MM.1S (cell line): ENCODE measurements at places on chromosomes 5 and 9.

DNA sequence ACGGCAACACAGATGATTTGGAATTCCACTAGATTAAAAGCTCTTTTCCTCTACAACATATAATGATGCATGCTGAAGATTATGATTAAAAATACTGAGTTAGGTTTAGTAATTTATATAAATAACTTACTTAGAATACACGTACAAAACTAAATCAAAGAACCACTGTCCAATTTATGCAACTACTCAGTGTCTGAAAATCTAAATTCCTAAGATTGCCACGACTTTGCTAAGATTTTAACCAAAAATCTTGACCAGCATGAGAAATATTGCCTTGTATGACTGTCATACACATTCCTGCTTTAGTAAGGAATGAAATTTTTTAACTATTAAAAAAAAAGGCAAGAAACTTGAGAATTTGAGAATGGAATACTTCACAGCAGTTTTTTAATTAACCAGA lies 292.4 kb downstream of the ZNF608 start:
- H3K27me3 ChIP-seq, result no peaks in the 10 kb centered on the region
- H3K36me3 ChIP-seq, result no peaks in the 10 kb centered on the region
- H3K4me3 ChIP-seq, result no peak overlapping the region

- no peak overlapping the region for H3K27ac ChIP-seq
- H3K4me3 ChIP-seq, result no peak overlapping the region
- no peaks in the 10 kb centered on the region for H3K4me1 ChIP-seq
- H3K36me3 ChIP-seq, result no peaks in the 10 kb centered on the region
- no peaks in the 10 kb centered on the region for H3K27me3 ChIP-seq
Observed at GRCh38 chr9:88544245-88544644, 9.3 kb downstream of the NXNL2 start.

DNA sequence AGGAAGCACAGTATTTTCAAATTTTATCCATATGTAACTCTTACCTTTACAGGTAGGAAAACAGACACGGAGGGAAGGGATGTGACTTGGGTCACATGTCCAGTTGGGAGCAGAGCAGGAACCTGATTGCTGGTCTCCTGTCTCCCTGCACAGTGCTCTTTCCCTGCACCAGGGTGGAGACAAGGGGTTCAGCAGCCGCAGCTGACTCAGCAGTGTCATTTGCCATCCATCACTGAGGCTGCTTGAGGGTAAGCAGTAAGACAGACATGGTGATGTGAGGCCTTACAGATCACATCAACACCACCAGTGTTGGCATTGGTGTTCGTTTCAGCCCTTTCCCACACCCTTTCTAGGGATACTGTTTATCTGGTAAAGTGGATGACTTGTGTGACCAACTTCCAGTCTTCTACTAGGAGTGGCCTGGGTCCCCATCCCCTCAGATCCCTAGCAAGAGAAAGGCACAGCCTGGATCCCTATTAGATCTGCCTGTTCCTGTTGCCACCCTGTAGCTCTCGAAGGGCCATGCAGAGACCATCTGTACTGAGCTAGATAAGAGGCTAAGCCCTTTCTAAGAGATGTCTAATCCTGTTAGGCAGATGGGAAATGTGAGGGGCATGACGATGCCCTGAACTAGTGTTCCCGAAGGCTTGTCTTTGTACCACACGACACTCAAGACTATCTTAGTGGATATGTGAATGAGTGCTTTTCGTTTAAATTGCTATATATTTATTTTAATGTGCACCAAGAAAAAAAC lies 29.1 kb downstream of the FRMPD1 start:
- no peak overlapping the region for H3K27ac ChIP-seq
- DNase-seq, result no peak
- no peak overlapping the region for H3K4me3 ChIP-seq
- no peaks in the 10 kb centered on the region for H3K36me3 ChIP-seq
- H3K4me1 ChIP-seq, result no peaks in the 10 kb centered on the region
- no peaks in the 10 kb centered on the region; the same call in 1 of the 2 replicates for H3K27me3 ChIP-seq

- H3K27ac ChIP-seq, result no peak overlapping the region
- DNase-seq, result no peak
- H3K4me3 ChIP-seq, result no peak overlapping the region
- no peaks in the 10 kb centered on the region for H3K27me3 ChIP-seq
Observed at GRCh38 chr5:145554399-145554798, 280.7 kb downstream of the PRELID2 start.

- H3K4me3 ChIP-seq, result no peak overlapping the region
- H3K27ac ChIP-seq, result no peak overlapping the region
- no peak for DNase-seq
- no peaks in the 10 kb centered on the region for H3K27me3 ChIP-seq
- H3K4me1 ChIP-seq, result peaks cover 9% of the 10 kb centered on the region
Observed at GRCh38 chr9:36006549-36007315, 30.0 kb upstream of the RECK start.

DNA sequence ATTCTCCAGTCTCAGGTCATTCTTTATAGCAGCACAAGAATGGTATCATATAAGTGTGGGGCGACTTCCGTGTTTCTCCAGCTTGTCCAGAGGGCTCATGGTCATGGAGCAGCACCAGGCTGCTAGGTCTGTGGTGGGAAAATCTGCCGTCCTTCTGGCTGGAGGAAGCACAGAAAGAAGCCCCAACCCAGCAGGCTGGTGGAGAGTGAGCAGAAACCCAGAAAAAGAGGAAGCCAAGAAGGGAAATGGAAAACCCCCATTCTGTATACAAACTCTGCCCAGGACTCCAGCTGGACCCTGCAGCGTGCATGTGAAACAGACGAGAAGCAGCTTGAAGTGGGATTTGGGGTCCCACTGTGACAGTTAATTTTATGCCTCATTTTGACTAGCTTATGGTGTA lies 34.3 kb upstream of the OLFM1 start:
- no peak overlapping the region for H3K4me3 ChIP-seq
- no peak overlapping the region for H3K27ac ChIP-seq

DNA sequence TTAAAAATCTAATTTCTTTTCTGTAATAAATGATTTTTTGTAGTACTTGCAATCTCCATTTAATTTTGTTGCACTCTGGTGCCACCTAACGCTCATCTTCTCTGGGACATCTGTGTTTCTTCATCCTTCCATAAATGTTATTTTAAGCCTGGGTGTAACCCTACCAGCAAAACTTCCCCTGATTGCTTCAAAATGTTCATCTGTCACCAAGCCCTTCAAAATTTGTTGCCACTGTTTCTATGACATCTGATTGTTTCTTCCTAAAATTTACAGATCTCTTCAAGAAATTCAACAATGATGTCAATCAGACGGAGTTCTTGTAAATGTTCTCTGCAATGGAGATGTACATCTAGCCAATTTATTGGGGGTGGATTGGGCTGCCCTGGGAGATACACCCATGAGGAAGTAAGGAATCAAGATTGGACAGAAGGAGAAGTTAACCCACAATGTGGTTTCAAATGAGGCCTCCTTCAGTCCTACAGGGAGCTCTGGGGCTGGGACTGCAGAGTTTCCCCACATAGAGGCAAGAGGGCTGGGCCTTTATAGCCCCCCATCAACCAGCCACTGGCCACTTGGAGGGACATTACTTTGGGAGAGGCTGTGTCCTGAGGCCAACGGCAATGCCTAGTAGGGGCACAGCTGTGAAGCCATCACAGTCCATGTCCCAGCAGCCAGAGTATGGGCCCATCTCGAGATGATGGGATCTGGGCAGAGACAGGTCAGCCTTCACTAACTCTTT lies 23.3 kb downstream of the MCTP1 start:
- no peak overlapping the region for H3K27ac ChIP-seq
- no peaks in the 10 kb centered on the region for H3K27me3 ChIP-seq
- no peaks in the 10 kb centered on the region for H3K4me1 ChIP-seq
- H3K36me3 ChIP-seq, result no peaks in the 10 kb centered on the region
- no peak overlapping the region for H3K4me3 ChIP-seq
- DNase-seq, result peak; percentile 37

- no peak overlapping the region for H3K4me3 ChIP-seq
- no peaks in the 10 kb centered on the region for H3K27me3 ChIP-seq
- peak overlapping the region; percentile 33; the same call in 1 of the 2 replicates for H3K27ac ChIP-seq
- peak; percentile 47 for DNase-seq
- peaks cover 41% of the 10 kb centered on the region for H3K4me1 ChIP-seq
Observed at GRCh38 chr9:68847765-68848164, 142.7 kb downstream of the PIP5K1B start.

DNA sequence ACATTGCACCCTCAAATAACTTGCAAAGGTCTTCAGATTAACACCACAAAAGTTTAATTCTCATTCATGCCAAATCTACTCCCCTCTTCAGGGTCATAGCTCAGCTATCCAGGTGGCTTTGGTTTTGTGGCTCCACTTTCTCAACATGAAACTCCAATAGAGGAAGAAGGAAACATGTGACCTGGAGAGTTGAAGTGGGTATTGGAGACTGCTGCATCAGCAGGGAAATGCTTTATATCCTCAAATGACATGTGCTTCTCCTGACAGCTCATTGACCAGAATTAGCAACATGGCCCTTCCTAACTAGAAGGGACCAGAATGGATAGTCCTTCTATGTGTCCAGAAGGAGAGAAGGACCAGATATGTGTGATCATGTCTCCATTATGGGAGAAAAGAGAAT lies 73.6 kb downstream of the TLR4 start:
- no peaks in the 10 kb centered on the region for H3K36me3 ChIP-seq
- H3K4me3 ChIP-seq, result no peak overlapping the region
- DNase-seq, result peak; percentile 58
- peaks cover 30% of the 10 kb centered on the region for H3K4me1 ChIP-seq

GRCh38 chr5:97181856-97182545 lies 1.0 kb downstream of the RIOK2 start:
- H3K27me3 ChIP-seq, result no peaks in the 10 kb centered on the region
- H3K36me3 ChIP-seq, result no peaks in the 10 kb centered on the region; the same call in 1 of the 2 replicates
- no peak for DNase-seq
- H3K4me3 ChIP-seq, result peak overlapping the region; percentile 90
- peaks cover 9% of the 10 kb centered on the region for H3K4me1 ChIP-seq

DNA sequence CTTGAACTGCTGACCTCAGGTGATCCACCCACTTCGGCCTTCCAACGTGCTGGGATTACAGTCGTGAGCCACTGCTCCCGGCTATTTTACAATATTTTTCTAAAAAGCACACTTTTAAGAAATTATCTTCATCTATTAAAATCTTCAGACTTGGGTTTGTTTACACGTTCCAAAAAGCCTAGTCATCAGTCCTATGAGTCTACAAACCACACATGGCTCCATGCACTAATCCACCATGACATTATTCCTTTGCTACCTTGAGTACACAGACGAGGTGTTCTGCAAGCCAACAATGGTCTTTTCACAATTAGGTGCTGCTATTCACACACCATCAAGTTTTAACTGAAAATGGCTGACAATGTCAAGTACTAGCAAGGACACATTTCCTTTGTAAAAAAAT lies 41.0 kb downstream of the TRPM6 start:
- no peak overlapping the region for H3K4me3 ChIP-seq
- H3K27me3 ChIP-seq, result no peaks in the 10 kb centered on the region
- no peak for DNase-seq

- DNase-seq, result no peak
- H3K27me3 ChIP-seq, result peaks cover 52% of the 10 kb centered on the region
- no peak overlapping the region for H3K4me3 ChIP-seq
Observed at GRCh38 chr5:1864896-1865440, 17.8 kb downstream of the IRX4 start.

GRCh38 chr5:15501091-15501791 lies 1.3 kb downstream of the FBXL7 start:
- H3K27me3 ChIP-seq, result no peaks in the 10 kb centered on the region
- H3K27ac ChIP-seq, result peak overlapping the region; percentile 64; the same call in 1 of the 2 replicates
- H3K36me3 ChIP-seq, result 0 out of 2 replicates have a peak, but pooled peaks cover 8% of the 10 kb centered on the region

DNA sequence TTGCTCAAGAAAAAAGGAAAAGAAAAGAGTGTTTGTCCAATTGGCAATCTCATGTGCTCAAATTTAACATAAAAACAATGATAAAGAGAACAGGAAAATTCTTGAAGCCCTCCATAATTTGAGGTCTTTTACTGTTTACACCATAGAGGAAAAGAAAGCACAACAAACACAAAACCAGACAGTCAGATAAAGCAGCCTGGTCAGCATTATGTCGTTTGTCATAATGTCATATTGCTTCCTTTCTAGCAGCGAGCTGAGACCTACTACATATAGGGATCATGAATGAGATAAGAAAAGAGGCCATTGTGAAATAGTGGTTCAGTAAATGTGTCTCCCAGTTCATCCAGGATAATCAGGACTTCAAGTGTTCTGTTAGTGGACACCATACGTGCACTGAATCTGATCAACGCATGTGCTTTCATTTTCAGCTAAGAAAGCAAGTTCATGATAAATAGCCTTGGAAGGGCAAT lies 64.7 kb upstream of the SELENOP start:
- no peaks in the 10 kb centered on the region for H3K36me3 ChIP-seq
- no peaks in the 10 kb centered on the region for H3K4me1 ChIP-seq
- no peak overlapping the region for H3K4me3 ChIP-seq
- H3K27me3 ChIP-seq, result no peaks in the 10 kb centered on the region

- DNase-seq, result no peak
- H3K4me3 ChIP-seq, result no peak overlapping the region
- H3K27ac ChIP-seq, result no peak overlapping the region
Observed at GRCh38 chr5:158718738-158719505, 380.8 kb downstream of the EBF1 start.

GRCh38 chr5:80799041-80799440 lies 144.3 kb upstream of the DHFR start:
- DNase-seq, result no peak
- no peaks in the 10 kb centered on the region for H3K27me3 ChIP-seq
- no peaks in the 10 kb centered on the region for H3K4me1 ChIP-seq
- H3K4me3 ChIP-seq, result no peak overlapping the region
- no peak overlapping the region for H3K27ac ChIP-seq
- no peaks in the 10 kb centered on the region for H3K36me3 ChIP-seq

DNA sequence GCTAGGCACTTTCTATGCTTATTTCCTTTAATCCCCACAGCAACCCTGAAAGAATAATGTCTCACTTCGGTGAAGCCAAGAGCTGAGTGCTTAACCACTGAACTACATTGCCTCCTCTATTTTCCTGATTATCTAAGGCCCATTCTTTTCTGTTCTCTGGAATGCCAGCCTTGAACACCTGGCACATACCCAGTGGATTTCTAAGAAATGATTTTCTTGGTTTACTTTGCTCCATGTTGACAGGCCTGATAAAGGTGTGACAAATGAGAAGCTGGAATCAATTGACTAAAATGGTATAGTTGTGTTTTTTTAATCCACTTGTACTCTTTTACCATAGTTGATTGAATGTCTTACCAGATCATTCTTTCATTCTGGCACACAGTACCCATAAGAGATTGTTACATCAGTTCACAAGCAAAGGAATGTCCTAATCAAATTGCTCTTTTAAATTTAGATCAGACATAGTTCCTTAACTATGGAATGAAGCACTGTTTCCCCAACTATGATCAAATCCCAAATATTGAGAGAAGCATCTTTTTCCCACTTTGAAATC lies 9.0 kb upstream of the ENC1 start:
- DNase-seq, result no peak
- H3K27me3 ChIP-seq, result no peaks in the 10 kb centered on the region
- H3K4me1 ChIP-seq, result peaks cover 6% of the 10 kb centered on the region; the same call in 1 of the 2 replicates
- H3K4me3 ChIP-seq, result no peak overlapping the region
- no peak overlapping the region for H3K27ac ChIP-seq
- no peaks in the 10 kb centered on the region for H3K36me3 ChIP-seq

- no peak overlapping the region for H3K4me3 ChIP-seq
- H3K27ac ChIP-seq, result no peak overlapping the region
- H3K4me1 ChIP-seq, result no peaks in the 10 kb centered on the region
Observed at GRCh38 chr9:116269250-116269649, 115.7 kb downstream of the PAPPA start.

GRCh38 chr5:68245319-68245718 lies 29.8 kb downstream of the PIK3R1 start:
- DNase-seq, result no peak
- H3K27ac ChIP-seq, result no peak overlapping the region
- H3K4me3 ChIP-seq, result no peak overlapping the region
- no peaks in the 10 kb centered on the region for H3K27me3 ChIP-seq
